ENCODE measurements at places on chromosomes 3 and 15.

- no peak for DNase-seq
Observed at GRCh38 chr3:10968401-10968800, 24.1 kb upstream of the SLC6A1 start.

GRCh38 chr3:142237891-142238290 lies 12.5 kb upstream of the GK5 start:
- no peak for DNase-seq

- DNase-seq = no peak
Observed at GRCh38 chr3:79094654-79095053, 673.1 kb downstream of the ROBO1 start.

DNA sequence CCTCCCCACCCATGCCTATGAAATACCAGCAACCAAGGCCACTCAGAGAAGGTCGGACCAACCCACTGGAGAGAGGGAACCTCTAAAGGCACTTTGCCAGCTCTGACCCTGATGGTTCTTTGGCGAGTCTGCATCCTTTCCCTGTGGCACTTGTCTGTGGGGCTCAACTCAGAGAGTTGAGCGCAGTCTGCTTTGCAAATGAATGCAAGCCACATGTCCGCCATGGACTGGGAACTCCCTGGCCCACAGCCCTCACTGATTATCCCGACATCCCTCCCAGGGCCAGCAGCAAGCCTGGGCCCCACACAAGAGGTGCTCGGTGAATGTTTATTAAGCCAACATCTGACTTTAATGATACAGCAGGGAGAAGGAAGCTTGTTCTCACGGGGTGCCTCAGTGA lies 55.5 kb upstream of the HES1 start:
- no peak for DNase-seq

- no peak for DNase-seq
Observed at GRCh38 chr3:156723182-156723619, 48.8 kb downstream of the TIPARP start.

Data from mucosa of gallbladder (tissue), 1 donor.